Activated CD4-positive, alpha-beta T cell treated with anti-CD3 and anti-CD28 coated beads for 48 hours (primary cell): ENCODE measurements at places on chromosomes 16 and 17.
A peak's percentile ranks its signal among the peaks of the same experiment; 100 is the strongest.

GRCh38 chr16:551210-551609 is 9.0 kb upstream of the PRR35 start:
- no peak for DNase-seq

DNA sequence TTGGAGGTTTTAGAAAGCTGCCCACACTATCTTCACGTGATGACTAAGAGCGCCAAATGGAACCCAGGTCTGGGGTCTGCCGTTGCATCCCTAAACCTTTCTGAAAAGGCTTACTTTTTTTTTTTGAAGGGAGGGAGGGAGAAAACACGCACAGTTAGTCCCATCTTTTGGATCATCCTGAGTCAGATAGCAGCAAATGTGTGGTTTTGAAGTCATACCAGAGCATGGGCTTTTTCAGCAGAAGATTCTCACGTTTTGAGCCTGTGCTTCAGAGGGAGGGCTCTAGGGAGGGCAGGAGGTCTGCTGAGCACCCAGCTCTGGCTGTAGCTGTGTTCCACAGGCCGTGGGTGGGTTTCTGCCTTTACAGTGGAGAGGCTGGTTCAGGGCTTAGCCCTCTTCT is 194.7 kb downstream of the SNX29 start:
- no peak for DNase-seq

DNA sequence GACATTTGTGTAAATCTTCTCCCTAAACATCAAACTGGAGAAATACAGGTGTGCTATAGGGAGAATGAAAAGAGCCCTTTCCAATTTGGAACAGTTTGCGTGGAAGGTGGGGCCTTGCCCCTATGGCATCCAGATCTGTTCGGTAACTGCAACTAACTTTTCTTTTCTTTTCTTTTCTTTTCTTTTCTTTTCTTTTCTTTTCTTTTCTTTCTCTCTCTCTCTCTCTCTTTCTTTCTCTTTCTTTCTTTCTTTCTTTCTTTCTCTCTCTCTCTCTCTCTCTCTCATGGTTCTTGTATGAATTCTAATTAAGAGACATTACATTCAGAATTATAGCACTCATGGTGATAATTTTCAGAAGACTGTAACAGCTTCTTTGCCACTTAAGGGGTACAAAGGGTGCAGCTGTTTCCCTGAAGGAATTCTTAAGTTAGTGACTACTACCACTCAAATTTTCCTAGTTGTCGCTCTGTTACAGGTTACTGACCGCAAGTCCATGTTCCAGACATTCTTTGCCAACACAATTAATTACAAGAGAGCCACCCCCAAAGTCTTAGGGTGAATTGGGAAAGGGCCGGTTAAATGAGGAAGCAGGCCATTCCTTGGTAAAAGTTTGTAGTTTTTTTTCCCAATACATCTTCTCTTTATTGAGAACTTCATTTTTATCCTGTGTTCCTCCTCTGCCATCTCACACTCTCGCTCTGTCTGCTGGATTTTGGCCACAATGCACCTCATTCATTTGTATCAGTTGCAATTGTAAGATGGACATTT is 69.8 kb downstream of the KSR1 start:
- DNase-seq: no peak

GRCh38 chr17:48993951-48994350 is 3.2 kb upstream of the IGF2BP1 start:
- DNase-seq: no peak

- no peak for DNase-seq
Measured at GRCh38 chr17:3838206-3838605, 7.8 kb downstream of the NCBP3 start.

- peak; percentile 84 for DNase-seq
Measured at GRCh38 chr16:85935974-85936760, 37.2 kb downstream of the IRF8 start.

DNA sequence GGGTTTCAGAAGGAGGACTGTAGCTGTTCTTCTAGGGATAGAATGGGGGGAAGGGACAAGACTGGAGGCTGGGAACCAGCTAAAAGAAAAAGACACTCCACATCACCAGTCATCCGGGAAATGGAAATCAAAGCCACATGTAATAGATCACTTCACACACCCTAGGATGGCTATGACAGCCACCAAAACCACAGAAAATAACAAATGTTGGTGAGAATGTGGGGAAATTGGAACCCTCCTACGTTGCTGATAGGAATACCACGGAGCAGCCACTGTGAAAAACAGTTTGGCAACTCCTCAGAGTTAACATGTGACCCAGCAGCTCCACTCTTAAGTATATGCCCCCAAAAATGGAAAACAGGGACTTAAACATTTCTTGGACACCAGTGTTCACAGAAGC is 2.3 kb downstream of the TLE7 start:
- DNase-seq: no peak

- no peak for DNase-seq
Measured at GRCh38 chr16:66538910-66539309, 11.0 kb downstream of the TK2 start.

- no peak for DNase-seq
Measured at GRCh38 chr16:88886420-88886844, 20.0 kb upstream of the PABPN1L start.

GRCh38 chr17:73390851-73391250 is 79.0 kb upstream of the CDC42EP4 start:
- no peak for DNase-seq

- no peak for DNase-seq
Measured at GRCh38 chr17:29163563-29163962, 16.6 kb downstream of the MYO18A start.

DNA sequence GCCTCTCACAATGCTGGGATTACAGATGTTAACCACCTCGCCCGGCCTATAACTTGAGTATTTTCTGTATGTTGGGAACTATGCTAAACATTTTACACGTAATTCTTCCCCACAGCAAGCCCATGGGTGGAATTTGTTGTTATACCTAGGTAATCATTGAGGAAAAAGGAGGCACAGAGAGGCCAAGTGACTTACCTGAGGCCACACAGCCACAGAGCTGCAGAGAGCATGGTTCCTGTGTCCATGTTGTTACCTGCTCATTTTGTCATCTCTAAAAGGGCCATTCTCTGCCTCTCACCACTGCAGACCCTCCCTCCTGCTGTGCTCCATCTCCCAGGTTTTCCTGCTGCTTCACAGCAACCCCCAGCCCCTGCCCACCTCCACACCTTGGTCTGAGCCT is 135.5 kb downstream of the ABCC1 start:
- no peak for DNase-seq

- peak; percentile 52 for DNase-seq
Measured at GRCh38 chr17:42311240-42312034, 23.1 kb downstream of the STAT5A start.

DNA sequence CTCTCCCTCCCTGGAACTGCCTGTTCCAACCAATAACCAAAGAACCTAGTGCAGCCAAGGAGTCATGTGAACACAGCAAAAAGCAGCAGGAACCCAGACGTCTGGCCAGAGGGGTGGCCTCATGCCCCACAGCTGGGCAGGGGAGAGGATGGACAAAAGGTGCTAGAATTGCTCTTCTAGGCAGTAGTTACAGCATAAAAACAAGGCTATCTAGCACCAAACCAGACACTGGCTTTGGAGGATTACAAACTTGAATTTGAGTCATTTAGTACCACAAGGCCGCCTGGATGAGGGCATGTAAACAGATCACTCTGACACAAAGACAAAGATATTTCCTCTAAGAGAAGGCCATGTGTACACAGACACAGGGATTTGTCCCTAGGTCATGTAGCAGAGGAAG is 423.3 kb upstream of the MAF start:
- no peak for DNase-seq

DNA sequence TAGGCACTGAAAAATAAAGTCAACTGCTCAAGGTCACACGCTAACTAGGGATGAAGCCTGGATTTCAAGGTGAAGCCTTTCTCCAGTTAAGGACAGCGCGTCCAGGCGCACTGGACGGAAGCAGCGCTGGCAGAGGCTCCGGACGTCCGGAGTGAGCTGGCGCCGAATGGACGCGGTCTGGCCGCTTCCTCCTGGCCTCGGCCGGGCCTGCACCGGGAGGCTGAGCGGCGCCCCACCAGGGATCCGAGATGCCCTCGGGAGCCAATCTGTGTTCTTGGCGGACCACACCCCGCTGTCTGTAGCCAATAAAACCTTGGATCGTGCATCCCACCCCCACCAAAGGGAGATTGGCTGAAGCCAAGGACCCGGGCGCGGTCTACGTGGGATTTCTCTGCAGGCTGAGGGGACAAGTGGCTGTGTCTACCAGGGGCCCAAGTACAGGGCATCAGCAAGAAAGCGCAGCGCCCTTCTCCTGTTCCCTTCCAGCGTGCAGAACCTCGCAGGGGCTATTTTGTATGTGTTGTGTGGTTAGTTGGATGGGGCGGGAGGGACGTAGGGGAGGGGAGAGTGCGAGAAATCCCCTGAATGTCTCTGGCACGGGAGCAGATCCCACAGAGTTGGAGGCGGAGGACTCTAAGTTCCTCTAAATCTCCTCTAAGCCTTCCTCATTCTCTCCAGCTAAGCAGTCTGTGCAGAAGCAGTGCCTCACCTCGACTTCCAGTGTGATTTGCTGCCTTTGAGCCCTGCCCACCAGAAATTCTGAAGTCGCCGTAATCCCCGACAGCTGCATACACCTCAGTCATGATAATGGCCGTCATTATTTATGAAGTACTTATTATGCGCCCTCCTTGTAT is 2.5 kb upstream of the AKAP10 start:
- DNase-seq: no peak

- DNase-seq: no peak
Measured at GRCh38 chr16:64478252-64478906, 643.5 kb downstream of the CDH11 start.

- DNase-seq: no peak
Measured at GRCh38 chr17:46139432-46140210, 53.6 kb downstream of the KANSL1 start.
